ENCODE measurements at places on chromosomes 16 and 17. TPM values are rescaled to one million over a fixed set of nuclear protein-coding genes. Genes with fewer than 3 reads are reported as not detected.

LRRC75A gene
- 1.3 TPM for total RNA-seq

GPR139 gene
- total RNA-seq: not detected

C1QTNF8 gene
- total RNA-seq: not detected

MYL11 gene
- not detected for total RNA-seq

DNA sequence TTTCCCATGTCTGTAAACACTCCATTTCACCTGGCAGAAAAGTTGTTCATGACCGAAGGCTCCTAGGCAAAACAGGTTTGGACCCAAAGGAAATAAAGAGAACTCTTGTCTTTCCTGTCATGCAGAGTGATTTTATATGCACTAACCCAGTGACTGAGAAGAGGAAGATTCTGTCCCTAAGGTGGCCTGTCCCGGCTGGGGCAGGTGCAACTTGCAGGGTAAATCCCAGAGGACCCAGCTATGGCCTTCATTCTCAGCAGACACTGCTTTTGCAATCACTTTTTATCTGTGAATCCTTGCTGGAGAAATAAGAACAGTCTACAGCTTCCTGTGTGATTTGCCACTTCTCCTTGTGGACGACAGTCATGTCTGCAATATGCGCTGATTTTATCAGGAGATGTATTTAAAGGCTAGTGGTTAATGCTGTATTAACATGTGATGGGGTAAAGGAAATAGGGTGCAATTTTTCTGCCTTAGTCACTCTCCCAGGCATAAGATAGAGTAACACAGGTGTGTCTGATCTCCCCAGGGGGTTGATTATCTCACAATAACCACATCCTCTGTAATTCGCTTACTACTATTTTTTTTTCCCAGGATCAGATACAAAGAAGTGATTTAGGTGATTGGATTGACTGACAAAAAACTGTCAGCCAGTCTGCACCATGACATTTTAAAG is 696.8 kb upstream of the SOX9 start:
- H3K27me3 ChIP-seq: no peaks in the 10 kb centered on the region
- DNase-seq: no peak
- H3K4me3 ChIP-seq: no peak overlapping the region
- H3K27ac ChIP-seq: no peak overlapping the region
- no peaks in the 10 kb centered on the region for H3K36me3 ChIP-seq
- H3K4me1 ChIP-seq: no peaks in the 10 kb centered on the region

DNA sequence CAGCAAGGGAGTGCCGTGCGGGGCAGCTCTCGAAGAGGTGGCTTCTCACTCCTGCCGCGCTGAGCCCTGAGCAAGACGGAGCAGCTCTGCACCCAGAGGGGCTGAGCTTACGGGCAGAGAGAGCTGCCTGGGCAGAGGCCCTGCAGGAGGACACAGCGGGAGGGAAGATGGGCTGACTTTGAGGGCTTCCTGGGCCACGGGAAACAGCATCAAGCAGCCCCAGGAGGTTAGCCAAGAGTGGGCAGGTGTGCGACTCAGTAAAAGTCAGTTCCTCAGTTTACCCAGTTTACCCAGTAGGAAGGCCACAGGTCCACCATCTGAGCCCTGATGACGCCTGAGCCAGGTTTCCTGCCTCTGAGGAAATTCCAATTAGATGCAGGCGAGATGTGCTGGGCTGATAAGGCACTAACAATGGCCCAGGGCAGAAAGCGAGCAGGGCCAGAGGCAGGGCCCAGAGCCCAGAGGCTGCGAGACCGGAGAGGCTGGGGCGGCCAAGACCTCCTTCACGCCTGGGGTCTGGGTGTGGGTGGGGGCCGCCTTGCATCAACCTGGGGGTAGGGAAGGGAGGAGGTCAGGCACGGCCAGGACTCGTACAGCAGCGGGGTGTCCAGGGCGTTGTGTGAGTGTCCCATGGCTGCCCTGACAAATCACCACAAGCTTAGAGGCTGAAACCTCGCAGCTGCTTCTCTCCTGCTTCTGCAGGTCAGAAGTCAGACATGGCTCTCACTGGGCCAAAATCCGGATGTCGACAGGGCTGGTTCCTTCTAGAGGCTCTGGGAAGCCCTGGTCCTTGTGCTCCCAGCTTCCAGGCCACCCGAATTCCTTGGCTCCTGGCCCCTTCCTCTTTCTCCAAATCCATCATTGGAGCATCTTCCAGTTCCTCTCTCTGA is 32.0 kb upstream of the CIBAR2 start:
- H3K4me1 ChIP-seq: peaks cover 77% of the 10 kb centered on the region
- H3K27me3 ChIP-seq: no peaks in the 10 kb centered on the region
- H3K36me3 ChIP-seq: no peaks in the 10 kb centered on the region
- H3K27ac ChIP-seq: peak overlapping the region; percentile 69

- DNase-seq: no peak
- H3K27me3 ChIP-seq: no peaks in the 10 kb centered on the region
- H3K4me1 ChIP-seq: peaks cover 21% of the 10 kb centered on the region
- H3K4me3 ChIP-seq: no peak overlapping the region
Measured at GRCh38 chr17:16378636-16379282, 2.1 kb upstream of the UBB start.

DNA sequence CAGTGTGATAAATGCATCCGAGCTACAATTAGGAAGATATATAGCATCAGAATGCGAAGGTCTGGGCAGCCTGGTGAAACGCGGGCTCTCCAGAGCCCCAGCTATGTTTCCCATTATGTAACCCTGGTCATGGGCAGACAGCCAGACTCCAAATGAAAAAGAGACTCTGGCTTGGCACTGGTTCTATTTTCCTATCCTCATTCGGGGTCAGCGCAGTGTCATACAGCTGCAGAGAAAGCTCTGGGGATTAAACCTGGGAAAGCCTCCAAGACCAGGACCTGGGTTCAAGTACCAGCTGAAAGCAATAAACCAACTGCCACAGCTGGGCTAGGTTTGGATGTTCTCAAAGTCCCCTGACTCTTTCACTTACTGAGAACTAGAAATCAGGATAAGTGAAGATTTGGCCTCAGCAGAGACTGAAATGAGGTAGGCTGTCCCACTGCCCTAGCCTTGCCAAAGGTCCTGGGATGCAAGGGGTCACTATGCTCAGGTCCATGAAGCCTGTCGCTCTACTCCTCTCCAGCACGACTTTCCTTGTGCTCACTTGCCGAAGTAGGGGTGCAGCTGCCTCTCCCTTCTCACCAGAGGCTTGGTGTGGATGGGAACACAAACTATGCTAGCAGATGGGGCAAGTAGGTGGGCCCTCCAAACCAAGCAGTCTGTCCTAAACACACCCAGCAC is 123.8 kb downstream of the SMG6 start:
- DNase-seq: peak; percentile 60
- H3K4me1 ChIP-seq: peaks cover 78% of the 10 kb centered on the region
- H3K36me3 ChIP-seq: no peaks in the 10 kb centered on the region
- H3K27ac ChIP-seq: peak overlapping the region; percentile 85
- no peak overlapping the region for H3K4me3 ChIP-seq

- DNase-seq: no peak
- H3K4me3 ChIP-seq: peak within 1 kb of the TSS; percentile 85
- H3K36me3 ChIP-seq: no peaks in the 10 kb centered on the region
- peak within 1 kb of the TSS; percentile 92 for H3K27ac ChIP-seq
Measured at GRCh38 chr16:53502331-53503269, at the start of gene AKTIP. TSS of gene AKTIP (minus strand) at chr16:53503209. CDS start at chr16:53500259, 2,950 bp downstream.

GRCh38 chr17:29573871-29574731 is 5.6 kb downstream of the TP53I13 start:
- peaks cover 48% of the 10 kb centered on the region for H3K4me1 ChIP-seq
- H3K27ac ChIP-seq: no peak overlapping the region
- H3K27me3 ChIP-seq: no peaks in the 10 kb centered on the region
- no peak for DNase-seq

- H3K4me3 ChIP-seq: no peak overlapping the region
- H3K27me3 ChIP-seq: no peaks in the 10 kb centered on the region
- H3K36me3 ChIP-seq: peaks cover 46% of the 10 kb centered on the region
- H3K4me1 ChIP-seq: no peaks in the 10 kb centered on the region
Measured at GRCh38 chr16:19678804-19679203, 39.2 kb downstream of the KNOP1 start.

DNA sequence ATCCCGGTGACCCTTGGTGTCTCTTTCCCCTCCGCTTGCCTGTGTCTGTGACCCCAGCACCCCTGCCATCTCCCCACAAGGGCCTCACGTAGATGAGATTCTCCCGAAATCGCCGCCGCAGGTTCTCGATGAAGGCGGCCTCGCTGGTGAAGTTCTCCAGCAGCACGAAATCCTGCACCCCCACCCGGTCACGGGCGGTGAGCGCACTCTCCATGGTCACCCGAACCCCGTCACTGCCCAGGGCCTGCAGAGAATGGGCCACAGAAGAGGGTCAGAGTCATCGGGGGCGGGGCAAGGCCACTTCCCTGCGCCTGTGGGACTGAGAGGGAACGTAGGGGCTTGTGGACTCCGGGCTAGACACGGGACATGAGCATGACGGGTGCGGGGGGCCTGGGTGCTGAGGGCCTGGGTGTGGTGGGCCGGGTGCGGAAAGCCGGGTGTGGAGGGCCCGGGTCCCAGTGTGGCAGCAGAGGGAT is 8.4 kb downstream of the MYO1C start:
- no peak overlapping the region for H3K4me3 ChIP-seq
- peaks cover 39% of the 10 kb centered on the region for H3K36me3 ChIP-seq
- peaks cover 50% of the 10 kb centered on the region for H3K4me1 ChIP-seq
- H3K27ac ChIP-seq: peak overlapping the region; percentile 99
- DNase-seq: no peak
- H3K27me3 ChIP-seq: no peaks in the 10 kb centered on the region

DNA sequence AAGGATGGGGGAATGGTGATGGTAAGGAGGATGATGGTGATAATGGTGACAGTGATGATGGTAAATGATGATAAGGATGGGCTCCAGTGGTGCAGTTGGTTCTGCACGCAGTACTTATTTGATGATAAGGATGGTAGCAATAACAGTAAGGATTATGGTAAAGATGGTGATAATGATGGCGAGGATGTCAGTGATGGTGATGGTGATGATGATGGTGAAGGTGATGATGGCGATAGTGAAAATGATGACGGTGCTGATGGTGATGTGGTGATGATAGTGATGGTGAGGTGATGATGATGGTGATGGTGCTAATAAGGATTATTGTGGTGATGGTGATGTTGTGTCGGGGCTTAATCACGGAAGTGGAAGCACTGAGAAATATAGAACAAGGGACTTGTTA is 103.7 kb downstream of the C16orf95 start:
- H3K36me3 ChIP-seq: no peaks in the 10 kb centered on the region
- no peak overlapping the region for H3K27ac ChIP-seq
- H3K4me1 ChIP-seq: no peaks in the 10 kb centered on the region
- no peaks in the 10 kb centered on the region for H3K27me3 ChIP-seq

GRCh38 chr16:83961591-83961990 is 6.5 kb upstream of the NECAB2 start:
- no peak for DNase-seq
- H3K27ac ChIP-seq: no peak overlapping the region
- no peak overlapping the region for H3K4me3 ChIP-seq

- H3K27ac ChIP-seq: peak overlapping the region; percentile 74
- H3K27me3 ChIP-seq: no peaks in the 10 kb centered on the region
- H3K4me1 ChIP-seq: peaks cover 41% of the 10 kb centered on the region
- H3K4me3 ChIP-seq: no peak overlapping the region
- DNase-seq: peak; percentile 39
Measured at GRCh38 chr17:30956764-30957374, 14.0 kb upstream of the RNF135 start.

GRCh38 chr17:67171560-67171959 is 73.4 kb downstream of the HELZ start:
- H3K4me1 ChIP-seq: no peaks in the 10 kb centered on the region
- DNase-seq: no peak
- H3K27ac ChIP-seq: no peak overlapping the region
- no peaks in the 10 kb centered on the region for H3K36me3 ChIP-seq
- H3K4me3 ChIP-seq: no peak overlapping the region

- H3K4me3 ChIP-seq: no peak overlapping the region
- H3K27me3 ChIP-seq: no peaks in the 10 kb centered on the region
- H3K27ac ChIP-seq: no peak overlapping the region
- DNase-seq: no peak
Measured at GRCh38 chr17:28846231-28846630, 3.6 kb upstream of the FAM222B start.

- H3K4me1 ChIP-seq: peaks cover 29% of the 10 kb centered on the region
- no peak for DNase-seq
- H3K4me3 ChIP-seq: no peak overlapping the region
- H3K27me3 ChIP-seq: no peaks in the 10 kb centered on the region
- H3K36me3 ChIP-seq: no peaks in the 10 kb centered on the region
Measured at GRCh38 chr17:1169221-1169928, 10.4 kb downstream of the ABR start.

Data from heart right ventricle (tissue), 16 donors.